ENCODE measurements at places on chromosomes 11 and 22.
A peak's percentile ranks its signal among the peaks of the same experiment; 100 is the strongest.

- no peak for DNase-seq
These were observed 4.3 kb downstream of the C1QTNF6 start for GRCh38 chr22:37183432-37184379.

DNA sequence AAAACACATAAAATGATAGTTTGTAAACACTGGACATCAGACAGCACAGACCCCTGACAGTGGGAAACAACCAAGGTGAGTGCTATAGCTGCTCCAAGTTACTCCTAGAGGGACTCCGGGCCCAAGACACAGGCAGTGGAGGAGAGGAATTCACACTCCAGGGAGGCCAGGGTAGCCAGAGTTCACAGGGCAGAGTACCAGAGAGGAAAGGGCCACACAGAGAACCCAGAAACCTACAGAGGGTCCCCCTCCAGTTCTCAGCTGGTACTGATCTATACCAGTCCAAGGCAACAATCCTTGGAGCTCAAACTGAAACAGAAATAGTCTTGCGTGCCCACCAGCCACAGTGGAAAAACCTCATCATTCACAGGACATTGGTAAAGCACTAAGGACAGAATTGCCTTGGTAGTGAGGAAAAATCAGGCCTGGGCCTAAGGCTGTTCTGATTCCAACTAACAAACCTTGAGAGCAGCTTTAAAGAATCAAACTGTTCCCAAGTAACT lies 7.6 kb downstream of the VPS37C start:
- DNase-seq = no peak

DNA sequence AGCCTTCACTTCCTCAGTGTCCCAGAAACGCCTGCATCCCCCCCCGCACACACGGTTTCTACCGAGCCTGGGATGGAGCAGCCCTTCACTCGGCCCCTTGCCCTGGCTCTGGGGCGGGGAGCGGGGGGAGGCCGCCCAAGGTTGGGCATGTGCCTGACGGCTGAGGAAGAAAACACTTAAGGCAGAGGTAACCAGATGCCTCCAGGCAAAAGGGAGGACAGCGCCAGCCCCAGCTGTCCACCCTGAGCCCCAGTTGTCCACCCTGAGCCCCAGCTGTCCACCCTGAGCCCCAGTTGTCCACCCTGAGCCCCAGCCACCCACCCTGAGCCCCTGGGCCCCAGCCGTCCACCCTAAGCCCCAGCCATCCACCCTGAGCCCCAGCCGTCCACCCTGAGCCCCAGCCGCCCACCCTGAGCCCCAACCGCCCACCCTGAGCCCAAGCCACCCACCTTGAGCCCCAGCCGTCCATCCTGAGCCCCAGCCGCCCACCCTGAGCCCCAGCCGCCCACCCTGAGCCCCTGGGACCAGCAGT lies 3.8 kb upstream of the TTLL8 start:
- DNase-seq = no peak

DNA sequence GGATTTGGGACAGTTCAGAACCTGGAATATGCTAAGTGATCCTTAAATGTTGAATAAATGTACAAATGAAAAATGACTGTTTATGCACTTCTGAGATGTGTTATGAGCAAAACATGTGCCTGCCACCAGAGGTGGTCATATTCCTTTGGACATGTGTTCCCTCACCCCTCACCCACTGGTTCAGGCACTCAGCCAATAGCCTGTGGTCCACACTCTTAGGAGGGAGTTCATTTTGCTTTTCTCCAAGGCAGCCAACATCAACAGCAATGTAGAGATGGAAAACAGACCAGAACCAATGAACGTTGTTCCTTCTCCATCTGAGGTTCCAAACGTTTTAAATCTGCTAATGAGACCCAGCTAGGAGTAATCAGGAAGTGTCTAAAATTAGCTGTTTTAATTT lies 44.0 kb downstream of the RPUSD4 start:
- no peak for DNase-seq

- DNase-seq = peak; percentile 86
These were observed 79.4 kb upstream of the PPARA start for GRCh38 chr22:46070803-46071450.

DNA sequence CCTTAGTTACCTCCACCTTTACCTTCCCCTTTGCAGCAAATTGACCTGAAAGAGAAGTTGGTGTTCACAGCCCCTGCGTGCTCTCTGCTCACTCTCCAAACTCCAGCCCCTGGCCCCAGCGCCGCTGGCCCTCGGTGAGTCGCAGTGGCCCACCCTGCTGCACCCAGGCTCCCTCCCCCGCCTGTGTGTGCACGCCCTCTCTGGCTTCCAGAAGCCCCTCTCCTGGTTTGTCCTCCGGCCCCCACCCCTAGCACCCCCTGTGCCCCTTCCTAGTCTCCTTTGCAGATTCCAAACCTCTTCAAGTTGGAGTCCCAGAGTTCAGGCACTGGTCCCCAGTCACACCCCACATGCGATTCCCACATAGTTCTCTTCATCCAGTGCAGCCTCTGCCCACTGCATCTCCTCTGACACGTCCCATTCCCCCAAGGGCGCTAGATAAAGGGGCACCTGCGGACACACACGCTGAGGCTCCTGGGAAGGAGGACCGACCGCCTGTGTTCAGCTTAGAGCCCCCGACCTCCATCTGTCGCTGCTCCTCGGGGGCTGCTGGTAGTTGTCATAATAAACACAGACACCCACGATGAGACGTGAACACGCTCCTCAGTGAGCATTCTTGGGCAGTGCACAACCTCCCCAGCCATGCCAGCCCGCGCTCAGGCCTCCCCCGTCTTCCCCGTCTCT lies 1.5 kb upstream of the PHRF1 start:
- DNase-seq = no peak

DNA sequence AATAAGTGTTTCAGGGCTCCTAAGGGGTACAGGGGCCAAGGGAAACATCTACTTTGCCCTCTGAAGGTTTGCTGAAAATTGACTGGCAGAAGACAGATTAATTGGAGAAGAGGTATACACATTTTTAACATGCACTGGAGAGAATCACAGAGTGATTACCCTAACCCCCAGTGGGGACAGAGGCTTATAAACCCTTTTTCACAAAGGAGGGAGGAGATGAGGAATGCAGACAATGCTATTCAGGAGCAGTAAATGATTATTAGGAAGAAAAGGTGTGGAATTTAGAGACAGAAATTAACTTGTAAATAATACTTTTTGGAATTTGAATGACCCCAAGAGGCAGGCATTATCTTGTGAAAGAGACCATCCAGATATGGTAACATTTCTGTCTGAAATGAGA lies 582.4 kb upstream of the B3GAT1 start:
- no peak for DNase-seq

DNA sequence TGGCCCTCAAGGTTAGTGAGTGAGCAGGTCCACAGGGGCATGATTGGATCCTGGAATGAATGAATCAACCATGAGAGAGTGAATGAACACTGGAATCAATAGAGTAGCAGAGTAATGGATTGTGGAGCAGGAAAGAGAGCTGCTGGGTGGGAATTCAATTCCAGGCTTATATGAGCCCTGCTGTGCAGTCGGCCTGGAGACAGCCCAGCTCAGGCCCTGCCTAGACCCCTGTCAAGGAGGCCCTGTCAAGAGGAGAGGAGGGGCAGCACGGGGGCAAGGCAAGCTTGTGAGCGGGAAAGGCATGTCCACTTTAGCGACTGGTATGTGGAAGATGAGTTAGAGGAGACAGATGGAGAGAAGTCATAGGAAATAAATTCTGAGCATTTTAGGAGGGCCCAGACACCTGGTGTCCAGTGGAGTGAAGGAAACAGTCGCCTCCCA lies 1.3 kb upstream of the FOLR1 start:
- DNase-seq = no peak

DNA sequence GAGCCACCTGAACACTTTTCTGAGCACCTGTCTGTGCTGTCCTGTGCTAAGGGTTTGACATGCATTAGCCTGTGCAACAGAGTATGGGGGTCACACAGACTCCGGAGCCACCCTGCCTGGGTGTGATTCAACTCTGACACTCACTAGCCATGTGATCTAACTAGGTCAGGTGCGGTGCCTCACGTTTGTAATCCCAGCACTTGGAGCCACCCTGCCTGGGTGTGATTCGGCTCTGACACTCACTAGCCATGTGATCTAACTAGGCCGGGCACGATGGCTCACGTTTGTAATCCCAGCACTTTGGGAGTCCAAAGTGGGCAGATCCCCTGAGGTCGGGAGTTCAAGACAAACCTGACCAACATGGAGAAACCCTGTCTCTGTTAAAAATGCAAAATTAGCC lies 11.4 kb downstream of the UBE2L6 start:
- no peak for DNase-seq

GRCh38 chr22:20465759-20466077 lies 28.1 kb upstream of the SCARF2 start:
- no peak for DNase-seq

DNA sequence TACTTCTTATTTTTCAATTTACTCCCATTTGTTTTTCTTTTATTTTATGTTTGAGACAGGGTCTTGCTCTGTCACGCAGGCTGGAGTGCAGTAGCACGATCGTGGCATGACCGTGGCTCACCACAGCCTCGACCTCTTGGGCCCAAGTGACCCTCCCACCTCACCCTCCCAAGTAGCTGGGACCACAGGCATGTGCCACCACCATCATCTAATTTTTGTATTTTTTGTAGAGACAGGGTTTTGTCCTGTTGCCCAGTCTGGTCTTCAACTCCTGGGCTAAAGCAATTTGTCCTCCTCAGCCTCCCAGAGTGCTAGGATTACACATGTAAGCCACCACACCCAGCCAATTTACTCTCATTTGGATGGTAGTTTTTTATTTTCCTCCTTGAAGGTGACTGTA lies 679.3 kb upstream of the CCDC179 start:
- DNase-seq = no peak

DNA sequence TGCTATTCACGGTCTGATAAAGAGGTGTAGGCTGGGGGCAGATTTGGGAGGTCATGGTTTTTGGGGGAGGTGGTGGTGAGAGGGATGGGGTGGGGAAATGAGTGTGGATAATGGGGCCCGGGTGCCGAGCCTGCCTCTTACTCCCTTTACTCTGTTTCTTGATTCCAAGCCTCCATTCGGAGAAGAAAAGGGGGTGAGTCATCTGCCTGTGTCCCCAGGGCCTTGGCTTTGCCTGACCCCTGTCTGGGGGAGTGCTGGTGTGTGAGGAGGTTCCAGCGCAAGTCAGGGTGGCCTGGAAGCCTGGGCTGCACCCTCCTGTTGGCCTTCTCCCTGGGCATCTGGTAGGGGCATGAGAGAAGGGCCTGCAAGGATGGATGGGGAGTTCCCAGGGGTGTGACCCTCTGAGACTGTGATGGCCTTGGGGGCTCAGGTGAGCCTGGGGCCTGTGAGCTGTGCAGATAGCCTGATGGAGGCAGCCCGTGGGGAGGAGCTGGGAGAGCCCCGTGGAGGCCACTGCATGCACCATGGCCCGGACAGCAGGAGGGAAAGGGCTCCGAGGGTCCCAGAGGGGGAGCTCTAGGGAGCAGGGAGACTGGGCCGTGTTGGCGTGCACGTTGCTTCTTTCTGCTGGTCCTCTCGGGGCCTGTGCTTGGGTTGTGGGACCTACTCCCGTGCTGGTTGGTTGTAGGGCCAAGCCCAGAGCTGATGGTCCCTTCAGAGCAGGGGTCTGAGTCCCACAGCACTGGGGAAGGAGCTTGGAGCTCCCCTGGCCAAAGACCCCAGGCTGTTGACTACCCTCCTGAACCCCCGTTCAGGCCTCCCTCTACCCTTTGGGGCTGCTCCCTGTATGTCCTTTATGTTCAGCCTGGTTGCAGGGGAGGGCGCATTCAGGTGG lies 26.3 kb upstream of the ACR start:
- no peak for DNase-seq

DNA sequence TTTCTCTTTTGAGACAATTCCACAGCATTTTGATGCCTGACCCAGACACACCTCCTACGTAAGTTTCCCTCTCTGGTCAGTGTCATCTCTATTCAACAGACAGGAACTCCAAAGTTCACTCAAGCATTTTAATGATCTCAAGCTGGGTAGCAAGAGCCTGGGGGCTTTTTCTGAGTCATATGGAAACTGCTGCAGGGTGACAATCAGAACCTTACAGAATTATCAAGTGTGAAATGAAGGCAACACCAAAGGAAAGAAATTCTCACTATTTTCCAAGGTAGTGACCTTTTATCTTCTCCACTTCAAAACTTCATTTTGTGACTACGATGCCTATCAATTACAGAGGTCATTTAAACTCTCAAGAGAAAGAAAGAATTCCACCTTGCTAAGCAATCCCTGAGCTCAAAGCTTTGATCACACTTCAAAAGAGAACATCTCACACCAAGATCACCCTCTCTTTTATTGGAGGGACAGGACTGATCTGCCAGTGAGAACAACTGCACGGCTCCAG lies 229.0 kb upstream of the ZC3H12C start:
- no peak for DNase-seq
